BJ (cell line): ENCODE measurements at places on chromosomes 13 and 19. TPM values are rescaled to one million over a fixed set of nuclear protein-coding genes. Genes with fewer than 3 reads are reported as not detected.

NLRP7 gene
- not detected in 2 replicates for polyA plus RNA-seq

HPN gene
- not detected in 2 replicates for polyA plus RNA-seq

PSG3 gene
- polyA plus RNA-seq: 0.39 and 0.49 TPM in 2 replicates

ZNF667 gene
- polyA plus RNA-seq: 1.9 and 3.2 TPM in 2 replicates

ICAM4 gene
- 1.1 and 1.5 TPM in 2 replicates for polyA plus RNA-seq

MAMSTR gene
- polyA plus RNA-seq: 0.86 and 1.5 TPM in 2 replicates

SLITRK5 gene
- polyA plus RNA-seq: not detected in 2 replicates

CNFN gene
- polyA plus RNA-seq: 0.38 and 0.78 TPM in 2 replicates

BEST2 gene
- polyA plus RNA-seq: not detected in 2 replicates
